Chondrocyte (in vitro differentiated cells): ENCODE measurements at places on chromosomes 2 and 18. TPM values are rescaled to one million over a fixed set of nuclear protein-coding genes. Genes with fewer than 3 reads are reported as not detected.

The PRSS56 gene
- total RNA-seq, result not detected in 3 replicates

The POTEC gene
- total RNA-seq, result not detected in 3 replicates

The MARCO gene
- total RNA-seq, result not detected in 3 replicates

The CRYGC gene
- total RNA-seq, result not detected in 3 replicates

The TACR1 gene
- total RNA-seq, result not detected in 3 replicates

The PTPRN gene
- 0.67 to 0.87 TPM (median 0.80 TPM) in 3 replicates for total RNA-seq

The PLGLB1 gene
- 1.1 to 1.8 TPM (median 1.4 TPM) in 3 replicates for total RNA-seq

The PARD6G gene
- 10.9 to 17.7 TPM (median 17.0 TPM) in 3 replicates for total RNA-seq

The LAMA3 gene
- 1.6 to 2.8 TPM (median 1.9 TPM) in 3 replicates for total RNA-seq

The CFAP53 gene
- total RNA-seq, result 0.17 to 0.26 TPM in 2 of 3 replicates, not detected in the other

The SLC5A7 gene
- not detected in 3 replicates for total RNA-seq

The MC5R gene
- not detected in 3 replicates for total RNA-seq

The CD226 gene
- total RNA-seq, result 0.62 to 1.3 TPM (median 0.82 TPM) in 3 replicates

The SDC1 gene
- total RNA-seq, result 11.4 to 13.2 TPM (median 12.6 TPM) in 3 replicates

The NTSR2 gene
- not detected in 3 replicates for total RNA-seq

The CHST9 gene
- 0.56 to 1.1 TPM (median 0.82 TPM) in 3 replicates for total RNA-seq

The GPR55 gene
- not detected in 3 replicates for total RNA-seq

The OXER1 gene
- total RNA-seq, result 0.31 to 1.8 TPM (median 1.7 TPM) in 3 replicates

The GPR155 gene
- 11.6 to 15.3 TPM (median 12.8 TPM) in 3 replicates for total RNA-seq

The IL36B gene
- not detected in 3 replicates for total RNA-seq

The ZNF516 gene
- total RNA-seq, result 26.1 to 31.8 TPM (median 27.7 TPM) in 3 replicates

The SAG gene
- not detected in 3 replicates for total RNA-seq

The SH3BP4 gene
- total RNA-seq, result 42.4 to 51.9 TPM (median 50.4 TPM) in 3 replicates

The CIB4 gene
- not detected in 3 replicates for total RNA-seq

The ABHD3 gene
- total RNA-seq, result 3.7 to 6.8 TPM (median 4.3 TPM) in 3 replicates

The CDC42EP3 gene
- total RNA-seq, result 60.3 to 97.8 TPM (median 91.2 TPM) in 3 replicates

The INHA gene
- 1.0 to 2.7 TPM (median 1.7 TPM) in 3 replicates for total RNA-seq
